ENCODE measurements at places on chromosomes 5 and 9. TPM values are rescaled to one million over a fixed set of nuclear protein-coding genes. Genes with fewer than 3 reads are reported as not detected.

DNA sequence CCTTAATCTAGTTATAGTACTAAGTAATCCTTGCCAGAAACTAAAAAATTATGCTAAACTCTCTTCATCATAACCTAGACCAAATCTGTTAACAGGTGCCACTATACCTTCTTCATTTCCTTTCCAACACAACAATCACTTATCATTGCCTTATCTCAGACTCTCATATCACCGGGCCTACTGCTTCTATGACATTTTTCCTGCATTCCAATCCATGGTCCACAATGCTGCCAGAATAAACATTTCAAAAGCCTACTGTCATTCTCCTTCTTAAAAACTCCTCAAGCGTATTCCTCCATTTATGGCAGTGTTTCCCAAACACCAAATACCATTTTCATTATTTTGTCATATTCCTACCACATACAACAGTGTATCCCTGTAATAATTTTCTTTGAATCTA is 6.5 kb downstream of the PPP6C start:
- no peak for DNase-seq
- H3K27me3 ChIP-seq, result no peaks in the 10 kb centered on the region
- H3K36me3 ChIP-seq, result peaks cover 18% of the 10 kb centered on the region
- H3K4me1 ChIP-seq, result peaks cover 20% of the 10 kb centered on the region
- no peak overlapping the region for H3K27ac ChIP-seq

DNA sequence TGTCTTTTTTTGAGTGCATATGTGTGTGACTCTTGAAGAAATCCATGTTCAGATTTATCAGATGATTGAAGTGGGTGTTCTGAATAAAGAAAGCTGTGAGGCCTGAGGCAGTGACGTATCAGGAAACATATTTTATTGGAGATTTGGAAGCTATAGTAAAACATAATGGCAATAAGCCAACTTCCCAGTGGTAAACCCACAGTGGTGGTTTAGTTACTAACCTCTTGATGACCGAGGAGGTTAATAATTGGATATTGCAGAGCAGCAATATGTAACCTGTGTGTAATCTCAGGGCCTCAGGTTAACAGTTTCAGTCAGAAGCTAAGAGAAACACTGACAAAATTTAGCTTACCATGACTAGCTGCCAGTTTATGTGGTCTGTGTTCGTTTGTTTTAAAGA is 6.9 kb downstream of the RGMB start:
- DNase-seq, result no peak
- H3K27me3 ChIP-seq, result no peaks in the 10 kb centered on the region
- peak overlapping the region; percentile 7 for H3K4me3 ChIP-seq
- no peak overlapping the region for H3K27ac ChIP-seq
- peaks cover 29% of the 10 kb centered on the region for H3K36me3 ChIP-seq

GRCh38 chr5:150112201-150113046 is 26.1 kb upstream of the CSF1R start:
- no peak for DNase-seq
- peaks cover 41% of the 10 kb centered on the region for H3K4me1 ChIP-seq
- H3K27ac ChIP-seq, result no peak overlapping the region
- H3K4me3 ChIP-seq, result no peak overlapping the region
- no peaks in the 10 kb centered on the region for H3K36me3 ChIP-seq
- H3K27me3 ChIP-seq, result peaks cover 3% of the 10 kb centered on the region

GRCh38 chr9:4214486-4214885 is 85.4 kb downstream of the GLIS3 start:
- H3K4me3 ChIP-seq, result no peak overlapping the region
- H3K27ac ChIP-seq, result no peak overlapping the region
- no peaks in the 10 kb centered on the region for H3K27me3 ChIP-seq
- H3K4me1 ChIP-seq, result no peaks in the 10 kb centered on the region
- peaks cover 6% of the 10 kb centered on the region for H3K36me3 ChIP-seq
- DNase-seq, result no peak

GRCh38 chr9:15484802-15485201 is 26.0 kb downstream of the PSIP1 start:
- peaks cover 12% of the 10 kb centered on the region for H3K4me1 ChIP-seq
- H3K4me3 ChIP-seq, result no peak overlapping the region
- DNase-seq, result no peak
- peaks cover 28% of the 10 kb centered on the region for H3K36me3 ChIP-seq

DNA sequence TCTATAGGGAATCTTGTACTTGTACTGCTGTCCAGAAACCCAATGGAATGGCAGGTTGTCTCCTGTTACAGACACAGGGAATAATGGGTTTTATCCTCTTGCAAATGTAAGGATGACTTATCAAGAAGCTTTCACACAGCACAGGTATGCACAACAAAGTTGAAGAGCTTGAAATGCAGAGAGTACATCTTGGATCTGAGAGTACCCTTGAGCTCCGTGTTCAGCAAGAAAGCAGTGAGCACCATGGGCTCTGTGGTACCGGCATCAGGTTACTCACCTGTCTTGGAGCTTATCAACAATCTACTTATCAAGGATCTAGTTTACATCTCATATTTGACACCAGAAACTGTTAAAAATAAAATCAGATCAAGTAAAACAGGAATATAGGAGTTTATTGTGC is 22.0 kb upstream of the EMB start:
- H3K27me3 ChIP-seq, result no peaks in the 10 kb centered on the region
- no peaks in the 10 kb centered on the region for H3K4me1 ChIP-seq
- no peak overlapping the region for H3K4me3 ChIP-seq
- H3K36me3 ChIP-seq, result no peaks in the 10 kb centered on the region

- H3K36me3 ChIP-seq, result no peaks in the 10 kb centered on the region
- no peak overlapping the region for H3K27ac ChIP-seq
- DNase-seq, result no peak
- H3K4me3 ChIP-seq, result no peak overlapping the region
- H3K27me3 ChIP-seq, result no peaks in the 10 kb centered on the region
- no peaks in the 10 kb centered on the region for H3K4me1 ChIP-seq
Measured at GRCh38 chr9:98465799-98466198, 210.3 kb upstream of the TBC1D2 start.

- H3K4me3 ChIP-seq, result no peak overlapping the region
- no peaks in the 10 kb centered on the region for H3K4me1 ChIP-seq
- no peaks in the 10 kb centered on the region for H3K27me3 ChIP-seq
- no peak overlapping the region for H3K27ac ChIP-seq
- no peak for DNase-seq
Measured at GRCh38 chr9:12613071-12613470, 80.1 kb upstream of the TYRP1 start.

DNA sequence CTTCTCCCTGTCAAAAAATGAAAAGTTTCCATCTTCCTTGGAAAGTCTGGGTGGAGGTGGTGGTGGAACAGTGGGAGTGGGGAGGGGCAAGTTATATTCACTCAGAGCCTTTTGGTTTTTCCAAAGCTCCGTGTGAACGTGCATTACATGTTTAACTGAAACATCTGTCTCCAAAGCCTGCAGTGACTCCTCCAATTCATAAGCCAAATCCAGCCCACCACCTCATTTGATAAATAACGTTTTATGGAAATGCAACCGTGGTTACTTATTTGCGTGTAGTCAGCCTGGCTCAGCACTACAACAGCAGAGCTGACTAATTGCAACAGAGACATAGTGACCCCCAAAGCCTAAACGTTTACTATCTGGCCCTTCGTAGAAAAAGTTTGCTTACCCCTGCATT is 13.9 kb downstream of the TNFSF8 start:
- H3K4me3 ChIP-seq, result no peak overlapping the region
- H3K4me1 ChIP-seq, result no peaks in the 10 kb centered on the region
- H3K27ac ChIP-seq, result no peak overlapping the region
- DNase-seq, result no peak

DNA sequence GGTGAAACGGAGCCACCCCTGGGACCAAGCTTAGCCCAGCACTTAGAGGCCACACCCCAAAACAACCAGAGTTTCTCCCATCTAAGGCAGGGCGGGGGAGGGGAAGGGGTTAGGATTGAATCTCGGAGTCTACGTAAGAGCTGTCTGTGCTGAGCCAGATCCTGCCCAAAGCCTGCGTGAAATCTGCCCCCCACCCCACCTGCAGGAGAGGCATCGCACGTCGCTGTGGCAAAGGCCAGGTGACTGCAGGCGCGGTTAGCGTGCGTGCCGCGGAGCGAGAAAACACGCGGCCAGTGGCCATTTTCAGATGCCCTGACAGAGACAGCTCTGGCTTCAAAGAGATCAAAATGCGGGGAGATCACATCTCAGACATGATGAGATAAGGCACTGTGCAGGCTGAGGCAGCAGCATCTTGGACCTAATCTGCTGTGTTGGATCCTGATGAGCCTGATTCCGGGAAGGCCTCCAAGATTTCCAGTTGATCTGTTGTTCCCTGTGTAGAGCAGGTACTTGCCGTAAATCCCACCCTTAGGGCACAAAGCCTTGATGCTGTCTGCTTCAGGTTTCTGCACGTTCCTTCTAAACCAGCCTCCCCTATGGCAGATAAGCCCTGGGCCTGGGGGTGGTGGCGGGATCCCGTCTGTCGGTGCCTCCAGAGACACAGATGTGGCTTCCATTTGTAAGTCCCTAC is 2.5 kb upstream of the QSOX2 start:
- peaks cover 15% of the 10 kb centered on the region for H3K4me1 ChIP-seq
- H3K27ac ChIP-seq, result no peak overlapping the region
- no peak overlapping the region for H3K4me3 ChIP-seq
- peaks cover 4% of the 10 kb centered on the region for H3K27me3 ChIP-seq

LMBRD2 gene
- total RNA-seq, result 7.9 TPM
